ENCODE measurements at places on chromosomes 6 and 20. TPM values are rescaled to one million over a fixed set of nuclear protein-coding genes. Genes with fewer than 3 reads are reported as not detected.

PABPC1L gene
- 53.8 TPM for total RNA-seq

SMPD2 gene
- total RNA-seq: 17.6 TPM

SRPK1 gene
- total RNA-seq: 46.8 TPM

HSF2 gene
- total RNA-seq: 14.0 TPM

PGC gene
- total RNA-seq: not detected

TRIM26 gene
- total RNA-seq: 52.9 TPM

SCRT2 gene
- not detected for total RNA-seq

GRCh38 chr6:102749210-102749971, 1355.9 kb downstream of the GRIK2 start:
- H3K27ac ChIP-seq: no peak overlapping the region
- H3K4me3 ChIP-seq: no peak overlapping the region
- DNase-seq: no peak
- H3K27me3 ChIP-seq: no peaks in the 10 kb centered on the region
- no peaks in the 10 kb centered on the region for H3K36me3 ChIP-seq

DNA sequence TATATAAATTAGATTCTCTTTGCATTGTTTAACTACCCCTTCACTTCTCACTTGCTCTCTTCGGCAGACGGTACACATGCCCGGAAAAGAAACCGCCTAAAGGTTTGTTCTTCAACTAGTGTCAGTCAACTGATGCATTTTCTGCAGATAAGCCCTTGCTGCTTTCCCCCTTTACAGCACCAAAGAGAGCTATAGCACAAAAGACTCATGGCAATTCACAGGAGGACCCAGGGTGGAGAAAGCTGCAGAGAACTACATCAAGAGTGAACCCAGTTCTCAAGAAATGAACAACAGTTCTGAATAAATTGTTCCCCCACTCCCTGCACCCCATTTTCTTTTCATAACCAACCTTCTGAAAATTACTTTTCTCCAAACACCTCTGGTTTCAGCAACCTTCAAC, 8.9 kb downstream of the CD164 start:
- no peak overlapping the region for H3K4me3 ChIP-seq
- no peaks in the 10 kb centered on the region for H3K27me3 ChIP-seq
- peaks cover 15% of the 10 kb centered on the region for H3K4me1 ChIP-seq
- H3K27ac ChIP-seq: no peak overlapping the region
- peaks cover 43% of the 10 kb centered on the region for H3K36me3 ChIP-seq

DNA sequence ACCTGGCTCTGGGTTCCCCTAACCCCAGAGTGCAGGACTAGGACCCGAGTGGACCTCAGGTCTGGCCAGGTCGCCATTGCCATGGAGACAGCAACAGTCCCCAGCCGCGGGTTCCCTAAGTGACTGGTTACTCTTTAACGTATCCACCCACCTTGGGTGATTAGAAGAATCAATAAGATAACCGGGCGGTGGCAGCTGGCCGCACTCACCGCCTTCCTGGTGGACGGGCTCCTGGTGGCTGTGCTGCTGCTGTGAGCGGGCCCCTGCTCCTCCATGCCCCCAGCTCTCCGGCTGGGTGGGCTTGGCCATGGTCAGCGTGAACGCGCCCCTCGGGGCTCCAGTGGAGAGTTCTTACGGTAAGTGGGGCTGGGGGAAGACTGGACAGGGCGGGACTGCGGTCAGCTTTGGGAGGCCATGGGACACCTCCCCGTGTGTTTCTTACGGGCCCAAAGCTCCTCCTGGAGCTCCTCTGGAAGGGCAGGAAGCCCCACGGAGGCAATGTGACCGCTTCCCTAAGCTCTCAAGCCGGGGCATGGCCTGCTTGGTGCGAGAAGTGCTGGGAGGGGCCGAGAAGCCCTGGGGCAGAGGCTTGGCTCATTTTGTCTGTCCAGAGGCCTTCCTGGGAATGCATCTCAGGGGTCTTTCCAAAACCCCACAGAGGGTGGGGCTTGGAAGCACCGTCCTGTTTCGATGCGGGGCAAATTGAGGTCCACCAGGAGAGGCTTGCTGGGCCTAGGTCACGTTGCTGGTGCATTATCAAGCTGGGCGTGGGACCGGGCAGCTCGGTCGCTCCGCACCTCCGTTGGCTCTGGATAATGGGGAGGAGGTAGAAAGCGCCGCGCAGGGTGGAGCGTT, at the start of gene HNF4A:
HNF4A (plus strand) TSS at position 202 of the 855 bp plus-strand sequence; CDS start at position 308, 106 bp downstream.
- no peak within 1 kb of the TSS for H3K4me3 ChIP-seq
- H3K4me1 ChIP-seq: no peaks in the 10 kb centered on the region

- H3K4me3 ChIP-seq: no peak overlapping the region
- no peaks in the 10 kb centered on the region for H3K27me3 ChIP-seq
- DNase-seq: no peak
- H3K4me1 ChIP-seq: no peaks in the 10 kb centered on the region
- H3K36me3 ChIP-seq: no peaks in the 10 kb centered on the region
- no peak overlapping the region for H3K27ac ChIP-seq
These were observed 122.7 kb downstream of the TIAM2 start for GRCh38 chr6:155117785-155118184.

- no peaks in the 10 kb centered on the region for H3K27me3 ChIP-seq
- DNase-seq: no peak
- H3K4me1 ChIP-seq: peaks cover 24% of the 10 kb centered on the region
- peaks cover 21% of the 10 kb centered on the region for H3K36me3 ChIP-seq
These were observed 29.4 kb upstream of the ADRM1 start for GRCh38 chr20:62273416-62273815.

GRCh38 chr6:40397287-40398033, 189.7 kb downstream of the LRFN2 start:
- H3K4me1 ChIP-seq: peaks cover 27% of the 10 kb centered on the region
- H3K4me3 ChIP-seq: no peak overlapping the region
- DNase-seq: peak; percentile 83
- H3K27ac ChIP-seq: peak overlapping the region; percentile 49
- H3K36me3 ChIP-seq: no peaks in the 10 kb centered on the region

GRCh38 chr6:70673601-70674000, 5.9 kb downstream of the SMAP1 start:
- H3K4me1 ChIP-seq: peaks cover 13% of the 10 kb centered on the region
- no peaks in the 10 kb centered on the region for H3K36me3 ChIP-seq
- no peak overlapping the region for H3K27ac ChIP-seq
- no peak for DNase-seq

DNA sequence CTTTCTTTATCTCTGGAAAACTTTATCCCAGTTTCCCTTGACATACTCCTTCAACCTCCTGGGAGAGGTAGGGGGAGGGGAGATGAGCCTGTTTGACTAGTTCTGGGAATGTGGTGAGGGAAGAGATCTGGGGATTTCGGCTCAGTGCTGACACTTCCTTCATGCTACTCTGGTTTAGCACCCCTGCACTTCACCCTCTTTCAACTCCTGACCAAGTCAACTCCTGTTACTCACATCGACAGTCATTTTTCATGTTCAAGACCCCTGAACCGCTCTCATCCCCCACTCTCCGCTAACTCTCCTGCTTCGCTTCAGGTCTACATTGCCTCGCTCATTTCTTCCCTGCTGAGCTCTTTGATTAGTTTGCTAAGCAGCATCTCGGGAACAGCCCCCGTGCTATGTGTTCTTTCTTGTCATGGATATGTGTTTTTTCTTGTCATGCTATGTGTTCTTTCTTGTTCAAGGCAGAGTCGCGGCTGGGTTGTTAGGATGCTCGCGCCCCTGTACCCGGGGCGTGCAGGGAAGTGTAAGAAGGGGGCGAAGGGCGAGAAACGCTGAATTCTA, 16.6 kb upstream of the TRIM27 start:
- peak overlapping the region; percentile 63 for H3K27ac ChIP-seq
- H3K36me3 ChIP-seq: no peaks in the 10 kb centered on the region
- H3K27me3 ChIP-seq: no peaks in the 10 kb centered on the region
- DNase-seq: peak; percentile 57

- no peaks in the 10 kb centered on the region for H3K27me3 ChIP-seq
- no peak overlapping the region for H3K4me3 ChIP-seq
- no peaks in the 10 kb centered on the region for H3K4me1 ChIP-seq
These were observed 3.0 kb downstream of the IL22RA2 start for GRCh38 chr6:137170266-137171052.

- peaks cover 34% of the 10 kb centered on the region for H3K4me1 ChIP-seq
- no peak overlapping the region for H3K27ac ChIP-seq
- H3K4me3 ChIP-seq: no peak overlapping the region
- no peaks in the 10 kb centered on the region for H3K27me3 ChIP-seq
These were observed 94.4 kb downstream of the SESN1 start for GRCh38 chr6:109000289-109000688.

DNA sequence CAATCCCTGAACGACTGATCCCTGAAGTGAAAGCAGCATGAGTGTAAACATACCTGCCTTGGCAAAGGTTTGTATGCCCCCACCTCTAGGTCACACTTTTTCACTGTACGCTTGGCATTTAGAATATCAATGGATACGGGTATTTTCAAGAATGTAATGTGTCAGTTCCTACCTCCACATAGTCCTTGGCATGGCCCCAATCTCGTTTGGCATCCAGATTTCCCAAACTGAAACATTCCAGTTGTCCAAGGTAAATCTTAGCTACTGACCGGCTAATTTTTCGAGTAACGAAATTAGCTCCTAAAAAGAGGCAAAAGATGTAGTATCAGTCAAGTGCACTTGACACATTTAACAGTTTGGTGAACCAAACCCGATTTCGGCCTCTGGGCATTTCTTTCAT, 315.5 kb downstream of the GMDS start:
- H3K36me3 ChIP-seq: no peaks in the 10 kb centered on the region
- no peaks in the 10 kb centered on the region for H3K27me3 ChIP-seq
- peak; percentile 69 for DNase-seq
- H3K4me3 ChIP-seq: no peak overlapping the region
- H3K4me1 ChIP-seq: peaks cover 11% of the 10 kb centered on the region

All from thyroid gland (tissue), 4 donors.